Thymus (tissue), 14 donors: ENCODE measurements at places on chromosomes 16 and 17. TPM values are rescaled to one million over a fixed set of nuclear protein-coding genes. Genes with fewer than 3 reads are reported as not detected.

Gene ARHGAP44
- total RNA-seq = 0.61 TPM

Gene TMC8
- 28.6 TPM for total RNA-seq

Gene CUEDC1
- total RNA-seq = 3.1 TPM

Gene TNS4
- total RNA-seq = 0.19 TPM

Gene HOXB8
- total RNA-seq = not detected

Gene GP2
- 0.09 TPM for total RNA-seq

Gene MSI2
- 52.5 TPM for total RNA-seq

Gene RPRML
- total RNA-seq = not detected

Gene HEATR9
- total RNA-seq = 0.05 TPM

Gene TAC4
- total RNA-seq = 0.14 TPM

Gene NFE2L1
- total RNA-seq = 14.6 TPM
